ENCODE measurements at places on chromosomes 7 and 10. TPM values are rescaled to one million over a fixed set of nuclear protein-coding genes. Genes with fewer than 3 reads are reported as not detected.

Gene CYP26C1
- total RNA-seq, result not detected

Gene EVX1
- total RNA-seq, result not detected

Gene SPDYE5
- not detected for total RNA-seq

Gene ZNF398
- 24.4 TPM for total RNA-seq

Gene RTKN2
- not detected for total RNA-seq

Gene CLDN4
- 0.66 TPM for total RNA-seq

Gene CYP2C19
- not detected for total RNA-seq

Gene CPN1
- not detected for total RNA-seq

Gene LIPJ
- total RNA-seq, result not detected

Gene GALNT11
- total RNA-seq, result 60.2 TPM

Gene GIMAP8
- 11.8 TPM for total RNA-seq

Gene BTBD16
- total RNA-seq, result not detected

Gene LLCFC1
- total RNA-seq, result not detected

Gene UCMA
- not detected for total RNA-seq

Gene MACC1
- under 0.01 TPM for total RNA-seq

Gene WDR86
- 5.4 TPM for total RNA-seq

Gene SLC26A4
- total RNA-seq, result 2.2 TPM

Gene ACHE
- 0.62 TPM for total RNA-seq

Gene HSPA12A
- 12.3 TPM for total RNA-seq

Gene ZNF138
- 5.1 TPM for total RNA-seq

Gene SEMA4G
- 1.9 TPM for total RNA-seq

Gene SFRP5
- total RNA-seq, result 18.8 TPM

Gene CSTF2T
- total RNA-seq, result 26.9 TPM

Gene PLCE1
- 23.0 TPM for total RNA-seq

Gene OR9A2
- not detected for total RNA-seq

Gene DNAJC30
- total RNA-seq, result 5.7 TPM

Gene CNPY1
- total RNA-seq, result not detected

Gene LGI1
- 0.17 TPM for total RNA-seq

Gene CPA5
- not detected for total RNA-seq

Gene AEBP1
- 101 TPM for total RNA-seq

Gene OR13A1
- not detected for total RNA-seq

Gene SFMBT2
- total RNA-seq, result 13.6 TPM

Gene LIPA
- total RNA-seq, result 18.7 TPM

Gene RAMP3
- 35.0 TPM for total RNA-seq

Gene ANXA8
- not detected for total RNA-seq

Gene OR2A42
- 0.39 TPM for total RNA-seq

Gene UBE2H
- total RNA-seq, result 80.2 TPM

Gene GRID1
- total RNA-seq, result 1.2 TPM

Gene KIF11
- total RNA-seq, result 0.40 TPM

Gene CFAP46
- 0.27 TPM for total RNA-seq

Gene LIPF
- not detected for total RNA-seq

Gene IFIT1
- total RNA-seq, result 16.5 TPM

Gene SPDYE2B
- not detected for total RNA-seq

Gene ELOVL3
- not detected for total RNA-seq

Gene CCL24
- total RNA-seq, result not detected

Data from gastroesophageal sphincter (tissue), 4 donors.